ENCODE measurements at places on chromosomes 5 and 9. TPM values are rescaled to one million over a fixed set of nuclear protein-coding genes. Genes with fewer than 3 reads are reported as not detected.

DNA sequence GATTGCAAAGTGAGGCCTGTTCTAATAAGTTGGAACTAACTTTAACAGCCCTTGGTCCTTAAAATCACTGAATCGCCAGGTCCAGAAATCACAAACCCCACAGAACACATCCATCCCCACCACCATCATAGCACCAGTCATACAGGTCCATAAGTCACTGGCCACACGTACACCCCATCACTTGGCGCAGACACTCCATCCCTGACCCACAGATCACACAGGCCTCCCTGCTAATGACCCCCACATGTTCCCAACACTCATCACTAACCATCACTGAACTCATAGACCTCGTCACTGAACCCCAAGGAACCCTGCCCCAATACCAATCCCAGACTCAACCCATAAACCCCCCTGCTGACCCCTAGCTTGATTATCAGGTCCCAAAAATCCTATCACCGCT, 41.2 kb upstream of the ZNF300 start:
- no peak for DNase-seq

The CCDC180 gene
- 6.6 TPM for total RNA-seq

GRCh38 chr9:131417264-131418142, 23.6 kb downstream of the PRRC2B start:
- no peak for DNase-seq

DNA sequence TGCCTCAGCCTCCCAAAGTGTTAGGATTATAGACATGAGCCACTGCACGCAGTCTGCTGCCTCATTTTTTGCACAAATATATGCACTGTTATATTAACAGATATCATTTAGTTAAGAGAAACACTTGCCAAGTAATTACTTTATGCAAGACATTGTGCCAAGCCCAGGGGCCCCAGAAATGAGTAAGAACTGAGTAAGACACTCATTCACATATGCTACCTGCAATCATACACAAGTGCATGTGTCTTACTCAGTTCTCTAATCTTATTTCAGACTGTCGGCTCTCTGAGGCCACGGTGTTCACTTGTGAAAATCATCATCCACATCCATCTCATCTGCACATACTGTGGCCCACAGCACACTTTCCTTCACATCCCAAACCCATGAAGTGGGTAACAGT, 16.0 kb downstream of the TRAF1 start:
- DNase-seq, result no peak
